ENCODE measurements at places on chromosomes 7 and 10.

- no peak for DNase-seq
Measured at GRCh38 chr7:3431306-3431705, 130.3 kb downstream of the SDK1 start.

DNA sequence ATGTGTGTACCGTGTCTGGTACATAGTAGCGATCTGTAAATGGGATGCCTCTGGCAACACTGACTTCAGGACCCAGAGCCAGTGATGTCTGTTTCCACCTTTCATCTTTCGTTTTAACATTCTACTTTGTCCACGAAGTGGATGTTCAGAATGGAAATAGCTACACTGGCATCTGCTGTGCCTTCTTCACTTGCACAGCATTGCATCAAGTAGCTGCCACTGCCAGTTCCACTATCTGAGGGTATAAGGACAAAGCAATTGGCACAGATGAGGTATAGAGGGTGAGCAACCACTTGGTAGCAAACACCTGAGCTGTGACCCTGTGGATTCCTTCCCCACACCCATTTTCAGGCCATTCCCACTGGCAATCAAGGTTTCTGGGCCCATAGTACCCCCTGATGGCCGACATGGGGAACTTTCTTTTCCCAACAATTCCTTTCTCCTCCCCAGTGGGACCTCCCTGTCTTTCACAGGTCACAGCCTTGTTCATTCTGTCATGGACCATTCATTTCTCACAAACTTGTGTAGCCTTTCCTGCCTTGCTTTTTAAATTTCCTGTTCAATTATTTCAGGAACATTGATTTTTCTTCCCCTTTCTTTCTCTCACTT lies 4.0 kb downstream of the ITGA8 start:
- no peak for DNase-seq

- no peak for DNase-seq
Measured at GRCh38 chr10:87734987-87735827, 75.5 kb downstream of the PAPSS2 start.

DNA sequence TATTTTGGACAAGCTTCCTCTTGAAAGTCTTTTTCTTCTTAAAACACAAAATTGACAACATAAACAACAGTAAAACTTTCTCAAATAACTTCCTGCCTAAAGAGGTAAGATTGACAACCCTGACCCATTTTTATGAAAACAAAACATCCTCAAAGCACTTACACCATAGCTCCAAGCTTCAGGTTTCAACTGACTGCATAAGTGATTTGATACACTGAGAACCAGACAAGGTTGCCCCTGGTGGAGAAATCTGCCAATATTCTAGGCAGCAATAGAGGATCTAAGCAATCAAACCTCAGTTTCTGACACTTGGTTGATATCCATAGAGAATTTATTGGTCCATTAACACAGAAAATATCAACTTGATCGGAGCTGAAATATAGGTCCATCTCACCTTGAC lies 147.8 kb downstream of the ELAPOR2 start:
- no peak for DNase-seq

DNA sequence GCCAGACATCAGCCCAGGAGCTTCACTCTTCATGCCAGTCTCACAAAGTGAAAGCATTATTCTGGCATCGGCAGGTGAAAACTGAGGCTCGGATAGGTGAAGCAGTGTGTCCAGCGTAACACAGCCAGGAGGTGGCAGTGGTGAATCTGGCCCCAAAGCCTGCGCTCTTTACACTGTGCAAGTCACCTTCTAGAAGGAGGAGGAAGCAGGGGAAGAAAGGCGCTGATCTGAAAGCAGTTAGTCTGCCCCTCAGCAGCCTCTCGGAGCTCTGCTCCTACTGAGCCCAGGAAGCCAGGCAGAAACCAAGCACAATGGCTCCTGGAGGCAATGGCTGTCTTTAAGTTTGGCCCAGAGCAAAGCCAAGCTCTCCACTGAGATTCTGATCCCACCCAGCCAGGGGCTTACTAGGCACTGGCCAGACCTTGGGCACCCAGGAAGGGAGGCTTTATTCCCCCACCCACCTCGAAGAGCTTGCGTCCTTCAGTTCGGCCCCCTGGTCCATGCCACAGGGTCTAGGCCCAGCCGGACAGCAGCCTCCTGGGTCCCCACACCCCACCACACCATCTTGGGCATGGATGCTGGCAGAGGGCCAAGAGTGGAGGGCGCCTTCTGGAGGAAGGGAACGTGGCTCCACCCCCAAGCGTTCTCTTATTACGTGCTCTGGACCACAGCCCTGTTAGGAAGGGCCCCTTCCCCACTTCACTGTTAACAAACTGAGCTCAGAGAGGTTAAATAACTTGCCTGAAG lies 104.5 kb downstream of the GRID1 start:
- no peak for DNase-seq

GRCh38 chr7:44075296-44076075 lies 6.8 kb downstream of the POLM start:
- DNase-seq: no peak

DNA sequence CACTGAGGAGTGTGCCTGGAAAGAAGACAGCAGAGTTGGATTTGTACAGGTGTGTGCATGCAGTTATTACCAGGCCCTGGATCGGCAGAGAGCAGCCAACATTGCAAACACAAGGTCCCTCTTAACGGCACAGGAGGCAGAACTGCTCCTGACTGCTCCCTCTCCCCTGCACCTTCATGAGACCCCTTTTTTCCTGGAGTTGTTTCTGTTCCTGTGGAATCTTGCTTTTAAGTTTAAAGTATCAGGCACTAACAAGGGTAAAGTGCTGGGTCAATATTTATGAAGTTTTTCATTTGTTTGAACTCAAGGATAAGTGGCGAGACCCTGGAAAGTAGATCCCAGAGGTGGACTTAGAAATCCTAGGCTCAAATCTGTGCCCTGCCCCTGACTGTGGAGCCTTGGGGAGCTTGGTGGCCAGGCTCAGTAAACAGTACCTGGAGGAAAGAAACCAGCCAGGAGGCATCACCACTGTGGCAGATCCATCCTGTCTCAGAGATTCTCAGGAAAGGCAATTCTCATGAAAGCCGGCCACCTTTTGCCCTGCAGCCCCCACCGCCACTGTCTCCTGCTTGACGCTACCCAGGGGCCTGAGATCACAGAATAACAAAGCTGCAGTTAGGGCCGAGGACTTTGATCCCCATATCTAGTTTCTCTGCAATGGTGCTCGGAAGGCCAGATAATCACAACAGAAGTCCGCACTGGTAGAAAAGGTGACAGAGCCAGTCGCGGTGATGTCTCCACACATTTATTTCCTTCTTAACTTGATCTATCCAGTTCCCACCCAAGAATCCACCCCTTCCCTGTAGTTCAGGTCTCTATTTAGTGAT lies 36.7 kb downstream of the DDC start:
- DNase-seq: no peak
